Muscle of back (tissue), 13 donors: ENCODE measurements at places on chromosomes 12 and 14.

GRCh38 chr14:70888681-70889175 is 18.5 kb upstream of the PCNX1 start:
- no peak for DNase-seq

- no peak for DNase-seq
Measured at GRCh38 chr12:50725011-50725942, 38.6 kb upstream of the ATF1 start.

DNA sequence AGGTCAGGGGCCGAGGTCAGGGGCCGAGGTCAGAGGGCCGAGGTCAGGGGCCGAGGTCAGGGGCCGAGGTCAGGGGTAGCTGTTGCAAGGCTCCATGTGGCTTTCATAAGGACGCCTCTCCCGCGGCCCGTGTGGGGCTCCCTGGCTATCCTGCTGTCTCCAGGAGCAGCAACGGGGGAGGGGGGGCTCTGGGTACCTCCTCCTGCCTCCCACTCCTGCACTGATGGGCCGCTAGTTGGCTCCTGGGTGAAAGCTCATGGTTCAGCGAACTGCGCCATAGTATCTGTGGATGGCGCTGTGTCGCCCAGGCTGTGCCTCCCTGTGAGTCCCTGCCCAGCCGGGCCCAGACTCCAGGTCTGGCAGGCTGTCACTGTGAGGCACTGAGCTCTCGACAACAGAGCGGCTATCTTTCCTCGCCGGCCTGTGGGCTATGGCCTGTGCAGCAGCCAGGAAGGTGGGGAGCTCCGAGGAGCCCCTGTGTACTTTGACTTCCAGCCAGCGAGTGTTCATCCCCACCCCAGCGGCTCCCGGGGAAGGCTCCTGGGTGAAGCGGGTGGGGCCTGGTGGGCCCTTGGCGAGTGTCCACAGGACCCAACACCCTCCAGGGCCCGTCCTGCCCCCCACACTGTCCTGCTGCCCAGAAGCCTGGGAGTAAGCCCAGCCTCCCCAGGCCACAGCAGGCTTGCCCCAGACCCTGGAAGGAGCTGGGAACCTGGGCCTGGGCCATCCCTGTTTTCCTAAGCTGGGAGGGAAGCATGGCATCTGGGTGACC is 8.1 kb downstream of the RFLNA start:
- DNase-seq = no peak

GRCh38 chr14:87830443-87831096 is 162.4 kb downstream of the GALC start:
- no peak for DNase-seq

GRCh38 chr12:120204171-120204570 is 3.3 kb upstream of the RPLP0 start:
- DNase-seq = no peak
